Stimulated activated CD8-positive, alpha-beta memory T cell treated with anti-CD3 and anti-CD28 coated beads, Interleukin-7, amount 100 ng/mL, for 1 hour (primary cell): ENCODE measurements at places on chromosomes 13 and 19.

DNA sequence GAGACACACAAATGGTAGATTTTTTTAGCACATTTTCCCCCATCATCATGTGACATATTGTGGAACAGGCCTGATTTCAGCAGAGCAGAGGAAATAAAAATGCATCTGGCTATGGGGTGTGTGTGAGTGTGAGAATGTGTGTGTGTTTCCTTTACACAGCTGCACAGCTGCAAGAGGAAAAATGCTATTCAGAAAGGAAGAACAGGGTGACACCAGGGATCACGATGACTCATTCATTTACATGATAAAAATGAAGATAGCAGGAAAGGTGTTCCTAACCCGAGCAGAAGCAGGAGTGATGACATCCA is 469.5 kb upstream of the TSHZ3 start:
- no peak for DNase-seq

DNA sequence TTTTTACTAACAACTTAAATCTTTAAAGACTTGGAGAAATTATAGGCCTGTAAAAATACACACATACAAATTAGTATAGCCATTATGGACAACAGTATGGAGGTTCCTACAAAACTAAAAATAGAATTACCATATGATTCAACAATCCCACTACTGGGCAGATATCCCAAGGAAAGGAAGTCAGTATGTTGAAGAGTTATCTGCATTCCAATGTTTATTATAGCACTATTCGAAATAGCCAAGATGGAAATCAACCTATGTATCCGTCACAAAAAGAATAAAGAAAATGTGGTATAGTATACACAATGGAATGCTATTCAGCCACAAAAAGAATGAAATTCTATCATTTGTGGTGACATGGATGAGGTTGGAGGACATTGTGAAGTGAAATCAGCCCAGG is 37.2 kb downstream of the SLITRK1 start:
- no peak for DNase-seq

GRCh38 chr13:41231786-41232185 is 31.6 kb downstream of the MTRF1 start:
- no peak for DNase-seq

DNA sequence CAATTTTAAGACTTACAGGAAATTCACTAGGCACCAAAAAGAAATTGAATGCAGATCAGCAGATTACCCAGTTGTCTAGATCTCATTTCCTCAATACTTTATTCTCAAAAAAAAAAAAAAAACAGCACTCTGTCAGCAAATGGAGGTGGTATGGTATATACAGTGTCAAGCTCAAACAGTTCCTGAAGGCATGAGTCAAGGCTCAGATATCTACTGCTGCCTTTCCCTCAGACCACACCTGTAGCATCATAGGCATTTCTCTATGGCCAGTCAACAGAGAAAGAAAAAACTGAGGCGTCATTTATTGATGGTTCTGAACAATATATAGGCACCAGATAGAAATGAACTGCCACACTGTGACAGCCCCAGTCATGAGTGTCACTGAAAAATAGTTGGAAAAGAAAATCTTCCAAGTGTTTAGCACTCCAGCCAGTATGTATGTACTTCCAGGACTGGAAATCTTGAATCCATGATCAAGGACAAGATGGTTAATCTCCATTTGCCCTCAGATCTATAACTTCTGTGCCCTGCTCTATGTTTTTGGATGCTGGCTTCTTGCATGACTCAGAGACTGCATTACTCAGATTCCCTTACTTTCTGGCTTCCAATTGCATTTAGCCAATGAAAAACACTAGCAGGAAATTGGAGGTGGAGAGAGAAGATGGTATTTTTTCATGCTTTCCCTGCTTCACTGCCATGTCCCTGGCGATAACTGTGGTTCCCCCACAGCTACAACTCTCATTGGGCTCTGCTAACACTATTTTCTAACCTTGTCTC is 8.4 kb upstream of the COG3 start:
- no peak for DNase-seq

DNA sequence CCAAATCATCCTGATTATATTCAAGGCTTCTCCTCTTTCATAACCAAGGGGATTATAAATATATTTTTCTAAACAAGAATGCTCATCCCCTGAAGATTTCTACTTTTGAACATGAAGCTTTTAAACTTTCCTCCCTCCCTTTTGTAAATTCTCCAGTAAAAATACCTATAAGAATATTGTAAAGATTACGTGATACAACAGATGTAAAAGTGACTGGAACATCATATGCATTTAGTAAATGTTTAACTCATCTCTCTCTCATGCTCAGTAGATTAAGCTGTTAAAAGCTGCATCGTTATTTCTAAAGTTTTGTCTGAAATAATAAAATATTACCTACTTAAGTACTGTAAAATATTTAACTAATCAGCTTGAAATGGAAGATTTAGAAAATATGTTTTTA is 281.1 kb downstream of the SPRY2 start:
- no peak for DNase-seq

GRCh38 chr19:45110851-45111266 is 17.9 kb downstream of the PPP1R37 start:
- no peak for DNase-seq

DNA sequence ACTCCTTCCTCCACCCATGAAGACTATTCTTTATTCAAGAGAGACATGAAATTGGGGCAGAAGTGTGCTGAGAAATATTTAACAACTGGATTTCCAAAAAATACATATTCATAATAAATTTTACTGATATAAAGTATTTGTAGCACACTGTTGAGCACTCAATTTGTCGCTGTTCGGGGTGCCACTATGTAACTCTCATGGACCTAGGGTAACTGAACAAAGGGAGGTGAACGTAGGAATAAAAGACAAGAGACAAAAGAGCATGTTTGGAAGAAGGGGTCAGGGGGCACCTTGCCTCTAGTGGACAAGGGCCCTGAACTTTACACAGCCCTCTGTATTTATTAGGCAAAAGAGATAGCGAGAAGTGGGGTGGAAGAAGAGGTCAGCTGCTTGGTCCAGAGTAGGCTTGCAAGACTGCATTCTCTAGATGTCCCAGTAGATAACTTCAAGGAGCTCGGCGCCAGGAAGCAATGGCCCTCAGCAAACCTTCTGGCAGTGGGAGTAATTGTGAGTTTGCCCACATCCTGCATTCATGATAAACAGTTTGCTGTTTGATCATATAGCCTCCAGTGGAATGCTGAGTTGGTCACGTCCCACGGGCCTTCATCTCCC is 4.5 kb upstream of the ZNF175 start:
- no peak for DNase-seq

GRCh38 chr13:71513411-71514033 is 353.5 kb downstream of the DACH1 start:
- no peak for DNase-seq

DNA sequence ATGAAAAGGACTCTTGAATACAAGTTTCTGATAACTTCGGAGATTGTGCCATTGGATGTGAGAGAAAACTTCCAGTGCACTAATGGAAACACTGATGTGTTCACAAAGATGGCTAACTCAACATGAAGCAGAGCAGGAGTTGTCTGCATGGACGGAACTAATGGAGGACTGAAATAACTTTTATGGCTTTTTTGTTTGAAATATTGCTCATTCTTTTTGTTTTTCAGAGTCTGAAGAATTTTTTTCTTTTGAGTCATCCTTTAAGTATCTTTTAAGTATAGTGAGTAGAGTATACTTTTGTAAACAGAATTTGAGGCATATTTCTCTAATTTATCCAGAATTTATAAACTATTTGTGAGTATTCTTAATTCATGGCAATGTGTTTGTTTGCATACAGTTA is 25.7 kb downstream of the CRYL1 start:
- DNase-seq = no peak

DNA sequence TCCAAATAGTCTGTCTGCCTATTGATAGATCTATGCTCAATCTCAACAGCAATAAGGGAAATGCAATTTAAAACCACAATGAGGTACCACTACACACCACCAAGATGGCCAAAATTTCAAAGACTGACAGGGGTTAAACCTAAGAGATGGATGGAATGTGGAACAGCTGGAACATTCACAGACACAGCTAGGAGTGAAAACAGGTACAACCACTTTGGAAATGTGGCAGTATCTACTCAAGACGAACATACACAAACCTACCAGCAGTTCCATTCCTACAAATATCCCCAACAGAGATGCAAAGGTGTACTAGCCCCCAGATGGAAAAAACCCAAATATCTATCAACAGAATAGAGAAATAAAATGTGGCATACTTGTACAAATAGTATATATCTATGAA is 86.4 kb downstream of the TSC22D1 start:
- DNase-seq = no peak

DNA sequence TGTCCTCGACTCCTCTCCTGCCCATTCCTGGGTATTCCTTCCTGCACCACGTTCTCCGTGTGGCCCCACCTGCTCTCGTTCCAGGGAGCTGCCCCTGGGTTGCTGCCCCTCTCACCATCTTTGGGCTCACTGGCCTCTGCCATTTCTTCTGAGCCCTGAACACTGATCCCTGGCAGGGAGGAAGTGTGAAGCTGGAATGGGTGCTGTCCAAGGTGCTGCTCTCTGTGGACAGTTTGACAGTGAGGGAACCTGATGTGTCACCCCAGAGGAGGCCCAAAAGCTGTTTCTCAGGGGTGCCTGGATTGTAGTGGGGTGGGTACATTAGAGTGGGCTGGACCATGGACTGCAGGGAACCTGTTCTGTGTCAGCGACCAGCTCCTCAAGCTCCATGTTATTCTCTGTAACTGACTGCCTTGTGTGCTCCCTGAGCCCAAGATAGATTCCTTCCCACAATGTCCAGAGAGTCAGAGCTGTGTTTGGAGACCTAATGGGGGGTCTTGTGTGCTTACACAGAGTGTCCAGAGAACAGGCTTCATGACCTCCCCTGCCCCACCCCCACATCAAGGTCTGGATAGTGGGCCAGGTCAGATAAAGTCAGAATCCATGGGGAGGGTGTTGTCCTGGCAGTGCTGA is 7.2 kb upstream of the CEACAM8 start:
- no peak for DNase-seq

DNA sequence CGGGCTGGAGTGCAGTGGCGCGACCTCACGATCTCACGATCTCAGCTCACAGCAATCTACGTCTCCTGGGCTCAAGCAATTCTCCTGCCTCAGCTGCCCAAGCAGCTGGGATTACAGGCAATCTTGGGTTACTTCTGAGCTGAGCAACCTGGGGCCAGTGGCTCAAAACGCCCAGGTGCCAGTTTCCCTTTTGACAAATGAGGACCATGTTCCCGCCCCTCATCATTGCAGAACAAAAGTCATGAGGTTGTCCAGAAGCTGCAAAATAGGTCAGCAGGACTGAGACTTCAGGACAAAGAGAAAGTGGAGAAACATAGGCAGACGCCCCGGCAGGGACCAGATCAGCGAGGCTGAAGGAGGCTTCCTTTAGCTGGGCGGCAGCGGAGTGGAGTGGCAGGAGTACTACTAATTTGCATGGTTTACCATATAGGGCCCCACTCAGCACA is 3.3 kb upstream of the ADGRE5 start:
- no peak for DNase-seq

GRCh38 chr13:111037927-111038326 is 77.2 kb upstream of the ARHGEF7 start:
- no peak for DNase-seq
